ENCODE measurements at places on chromosomes 16 and 17.

DNA sequence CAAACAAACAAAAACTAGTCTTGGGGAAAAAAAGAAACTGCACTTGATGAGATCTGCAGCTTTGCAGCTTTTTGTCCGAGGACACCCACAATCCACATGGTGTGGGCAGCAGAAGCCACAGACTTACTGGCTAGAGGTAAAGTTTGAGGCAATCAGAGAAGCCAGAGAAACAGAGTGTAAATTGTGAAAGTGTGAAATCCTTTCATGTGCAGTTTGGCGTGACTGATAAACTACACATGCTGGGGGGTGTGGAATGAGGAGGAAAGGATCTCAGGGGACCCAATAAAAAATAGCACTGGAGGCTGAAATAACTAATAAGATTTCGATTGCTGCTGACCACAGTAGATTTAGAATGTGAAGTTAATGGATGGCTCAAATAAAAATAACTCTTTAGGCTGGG is 42.4 kb upstream of the HOXB13 start:
- no peak for DNase-seq

GRCh38 chr17:72511874-72512273 is 391.1 kb downstream of the SOX9 start:
- DNase-seq: no peak

DNA sequence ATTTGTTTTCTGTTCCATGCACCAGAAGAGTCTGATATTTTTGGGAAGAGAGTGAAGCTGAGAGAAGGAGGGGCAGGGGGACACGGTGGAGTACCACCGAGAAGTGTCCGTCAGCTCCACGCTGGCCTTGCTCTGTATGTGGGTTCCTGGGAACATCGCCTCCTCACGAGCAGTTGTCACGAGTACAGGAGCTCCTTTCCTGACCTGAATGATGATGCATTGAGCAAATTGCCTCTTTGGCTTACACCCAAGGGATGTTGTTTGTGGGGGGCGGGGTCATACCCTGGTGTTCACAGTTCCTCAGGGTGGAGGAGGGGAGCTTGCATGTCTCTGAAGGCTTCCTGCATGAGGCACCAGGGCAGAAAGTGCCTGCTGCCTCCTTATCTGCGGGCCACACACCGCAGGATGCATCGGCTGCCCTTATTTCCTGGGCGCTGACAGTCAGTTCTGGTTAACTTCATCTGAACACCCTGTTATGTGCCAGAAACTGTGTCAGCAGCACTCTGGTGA is 36.2 kb downstream of the RGS9 start:
- no peak for DNase-seq

- DNase-seq: no peak
Measured at GRCh38 chr17:48412841-48413240, 17.2 kb downstream of the SKAP1 start.

DNA sequence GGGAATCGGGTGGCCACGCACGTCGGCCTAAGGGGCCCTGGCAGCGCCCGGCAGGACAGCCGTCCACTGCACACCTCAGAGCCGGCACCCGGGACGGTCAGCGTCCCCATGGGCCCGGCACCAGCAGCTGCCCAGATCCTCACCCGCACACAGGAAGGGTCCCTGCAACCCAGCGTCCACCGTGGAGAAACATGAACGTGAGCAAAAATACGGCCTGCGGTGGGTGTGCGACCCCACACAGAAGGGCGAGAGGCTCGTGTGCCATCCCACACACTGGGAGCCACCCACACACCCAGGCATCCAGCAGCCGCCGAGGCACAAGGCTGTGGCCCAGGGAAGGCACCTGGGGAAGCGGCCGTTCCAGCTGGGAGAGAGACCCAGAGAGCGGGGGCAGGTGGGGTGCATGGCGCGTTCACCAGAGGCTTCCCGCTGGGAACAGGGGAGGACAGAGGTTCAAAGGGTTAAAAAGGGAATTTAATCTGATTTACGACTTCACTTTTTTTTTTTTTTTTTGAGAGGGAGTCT is 6.4 kb downstream of the PIEZO1 start:
- no peak for DNase-seq

GRCh38 chr17:48925251-48925990 is 17.2 kb downstream of the UBE2Z start:
- DNase-seq: no peak

DNA sequence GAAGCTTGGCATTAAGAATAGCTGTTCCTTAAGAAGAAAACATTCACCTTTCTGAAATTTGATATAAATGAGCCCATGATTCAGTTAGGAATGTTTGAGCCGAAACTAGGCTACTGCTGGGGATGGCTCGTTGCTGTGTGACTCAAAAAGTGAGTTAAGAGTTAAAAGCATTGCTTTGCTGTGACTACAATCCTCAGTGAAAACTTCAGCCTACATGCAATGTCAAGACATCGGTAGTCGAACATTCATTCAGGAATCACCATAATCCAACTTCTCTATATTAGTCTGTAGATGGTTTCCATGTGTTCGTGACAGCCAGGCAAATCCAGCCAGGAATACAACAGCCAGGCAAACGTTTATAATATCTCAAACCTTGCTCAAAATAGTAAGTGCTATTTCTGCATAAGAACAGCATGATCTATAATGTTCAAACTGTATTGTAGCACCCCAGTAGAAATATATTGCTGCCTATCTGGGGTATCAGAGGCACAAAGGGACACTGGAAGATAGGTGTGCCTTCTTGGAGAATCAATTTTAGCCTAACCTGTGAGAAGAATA is 1225.1 kb downstream of the CDH8 start:
- no peak for DNase-seq

DNA sequence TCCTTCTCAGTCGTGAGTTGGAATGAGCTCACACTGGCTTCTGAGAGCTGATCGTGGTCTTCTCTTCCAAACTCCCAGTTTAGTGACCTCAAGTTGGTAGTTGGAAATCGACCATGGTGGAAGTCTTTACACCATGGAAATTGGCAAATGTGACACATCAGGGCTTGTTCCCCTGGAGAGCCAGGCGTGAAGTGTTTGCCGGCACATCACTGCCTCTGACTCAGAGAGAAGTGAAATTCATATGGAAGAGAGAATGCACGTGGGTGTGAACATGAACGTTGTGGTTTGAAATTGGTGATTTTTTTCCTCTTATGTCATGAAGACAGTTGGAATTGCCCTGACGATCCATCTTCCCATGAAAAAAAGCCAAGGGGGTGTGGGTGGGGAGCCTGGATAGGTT is 47.4 kb downstream of the AXIN2 start:
- DNase-seq: no peak

DNA sequence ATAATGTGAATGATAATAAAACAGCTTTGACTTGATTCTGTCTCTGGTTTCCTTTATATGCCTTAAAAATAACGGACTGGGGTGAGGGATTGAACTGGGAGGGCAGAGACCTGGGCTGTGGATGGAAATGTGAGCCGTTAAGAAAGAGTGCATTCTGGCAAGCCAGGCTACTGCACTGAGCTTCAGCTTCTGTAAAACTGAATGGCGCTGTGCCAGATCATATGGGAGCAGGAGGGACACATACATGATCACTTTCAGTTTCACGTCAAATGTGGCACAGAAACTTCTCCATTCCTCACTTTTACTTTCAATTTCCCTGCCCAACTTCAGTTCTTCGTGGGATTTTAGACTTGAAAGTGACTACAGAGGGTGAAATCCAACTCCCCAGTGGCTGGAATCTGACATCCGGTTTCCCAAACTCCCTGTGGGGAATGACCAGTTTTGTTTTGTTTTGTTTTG is 1.1 kb downstream of the MT2A start:
- no peak for DNase-seq

- DNase-seq: no peak
Measured at GRCh38 chr16:78147911-78148401, 48.5 kb downstream of the WWOX start.

DNA sequence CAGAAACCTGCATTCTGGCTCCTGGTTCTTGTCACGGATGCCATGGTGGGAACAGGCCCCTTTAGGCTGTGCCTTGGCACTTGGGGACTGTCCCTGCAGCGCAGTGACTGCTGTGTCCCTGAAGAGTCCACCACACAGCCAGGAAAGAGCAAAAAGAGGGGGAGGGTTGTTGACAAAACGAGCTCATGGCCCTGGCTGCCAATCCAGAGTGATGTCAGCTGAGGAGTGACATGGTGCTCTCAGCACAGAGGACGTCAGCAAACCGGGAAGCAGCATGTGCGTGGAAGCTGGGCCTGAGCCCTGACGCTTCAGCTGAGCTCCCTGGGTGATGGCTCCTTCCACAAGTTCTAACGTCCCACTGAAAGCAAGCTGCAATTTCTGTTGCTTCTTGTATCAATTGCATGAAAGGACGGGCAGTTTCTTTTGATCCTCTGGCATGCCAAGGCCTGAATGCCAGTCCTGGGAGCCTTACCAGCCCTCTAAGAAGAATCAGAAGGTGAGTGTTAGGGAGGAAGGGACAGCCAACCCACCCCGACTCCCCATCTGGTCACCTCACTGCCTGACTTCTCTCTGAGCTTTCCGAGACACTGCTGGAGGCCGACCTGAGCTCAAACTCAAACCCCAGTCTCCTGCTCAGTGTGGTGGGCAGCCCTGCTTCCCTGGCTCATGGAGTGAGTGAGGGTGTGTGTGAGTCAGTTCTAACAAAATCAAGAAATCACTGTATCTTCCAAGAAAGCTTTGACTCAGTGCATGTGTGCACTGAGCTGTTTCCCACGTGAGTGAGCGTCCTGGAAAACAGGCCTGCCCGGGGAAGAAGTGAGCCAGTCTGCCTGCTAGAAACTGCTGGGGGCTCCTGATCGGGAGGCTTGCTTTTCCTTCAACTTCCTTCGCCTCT is 14.7 kb upstream of the WNT3 start:
- no peak for DNase-seq

DNA sequence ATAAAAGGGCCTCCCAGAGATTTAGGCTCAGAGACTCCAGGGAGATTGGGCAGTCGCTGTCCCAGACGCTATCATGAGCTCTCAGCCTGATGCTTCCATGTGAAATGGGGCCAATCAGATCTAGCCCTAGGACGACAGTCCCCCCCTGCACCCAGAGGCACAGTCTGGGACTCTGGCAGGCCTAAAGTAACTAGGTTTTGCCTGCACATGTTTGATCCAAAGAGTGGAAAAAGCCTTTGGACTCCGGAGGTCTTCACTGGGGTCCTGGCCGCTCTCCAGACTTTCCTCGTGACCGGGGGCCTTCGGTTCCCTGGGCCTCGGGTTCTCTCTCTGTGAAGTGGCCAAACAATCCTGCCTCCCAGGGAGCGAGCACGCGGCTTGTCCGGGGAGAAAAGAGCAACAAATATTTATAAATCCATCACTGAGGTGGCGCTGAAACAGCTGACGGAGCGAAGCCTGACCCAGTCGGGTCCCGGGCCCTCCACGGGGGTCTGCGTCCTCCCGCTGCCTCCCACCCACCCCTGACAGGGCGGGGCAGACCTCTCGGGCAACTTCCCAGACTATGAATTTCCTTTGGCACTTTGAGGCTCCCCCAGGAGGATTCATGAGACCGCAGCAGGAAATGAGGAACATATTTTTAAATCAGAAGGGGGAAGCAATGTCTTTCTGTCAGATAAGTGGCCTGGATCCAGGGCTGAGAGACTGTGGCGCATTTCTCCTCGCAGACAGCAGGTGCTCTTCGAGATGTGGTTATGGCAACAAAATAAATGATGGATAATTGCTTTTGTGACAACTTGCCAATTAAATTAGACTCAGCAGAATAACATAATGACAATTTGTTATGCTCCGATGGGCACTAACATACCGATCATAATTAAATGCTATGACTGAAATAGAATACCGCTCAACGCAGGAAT is 38.9 kb downstream of the MRPS23 start:
- DNase-seq: no peak

GRCh38 chr16:56793492-56793891 is 63.6 kb downstream of the NUP93 start:
- no peak for DNase-seq

DNA sequence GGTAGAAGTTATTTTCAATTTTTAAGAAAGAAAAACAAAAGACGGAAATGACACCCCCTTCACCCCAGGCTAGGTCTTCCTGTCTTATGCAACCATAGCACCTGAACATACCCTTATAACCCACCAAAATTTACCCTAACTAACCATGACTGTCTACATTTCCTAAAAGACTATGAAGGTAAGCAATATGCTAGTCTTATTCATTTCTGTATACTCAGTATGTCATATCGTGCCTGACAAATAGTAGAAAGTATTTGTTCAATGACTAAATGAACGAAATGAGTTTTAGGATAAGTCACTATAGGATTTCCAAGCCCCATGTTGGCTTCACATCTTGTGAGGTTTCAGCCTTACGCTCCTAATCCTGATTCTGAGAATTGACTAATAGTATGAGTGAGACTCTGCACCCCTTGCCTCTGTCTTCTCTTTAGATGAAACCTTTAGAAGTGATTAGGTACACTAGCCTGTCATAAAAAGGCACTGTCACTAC is 6.5 kb downstream of the ADAT1 start:
- no peak for DNase-seq

DNA sequence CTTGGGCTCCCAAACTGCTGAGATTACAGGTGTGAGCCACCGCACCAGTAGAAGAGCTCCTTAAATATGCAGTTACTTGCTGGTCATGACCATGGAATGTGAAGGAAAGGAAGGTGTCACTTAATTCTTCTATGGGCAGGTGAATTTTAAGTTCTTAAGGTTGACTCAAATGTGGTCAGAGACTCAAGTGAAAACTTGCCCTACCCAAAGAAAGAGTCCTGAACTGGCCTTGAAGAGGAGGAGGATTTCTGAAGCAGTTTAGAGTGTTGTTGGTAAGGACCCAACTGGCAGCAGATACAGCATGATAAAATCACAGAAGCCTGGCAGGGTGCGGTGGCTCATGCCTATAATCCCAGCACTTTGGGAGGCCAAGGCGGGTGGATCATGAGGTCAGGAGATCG is 29.4 kb downstream of the CHD9 start:
- no peak for DNase-seq

- DNase-seq: no peak
Measured at GRCh38 chr17:28792877-28793661, 49.3 kb downstream of the TRAF4 start.

- DNase-seq: no peak
Measured at GRCh38 chr17:78714534-78714933, 67.5 kb downstream of the CYTH1 start.

DNA sequence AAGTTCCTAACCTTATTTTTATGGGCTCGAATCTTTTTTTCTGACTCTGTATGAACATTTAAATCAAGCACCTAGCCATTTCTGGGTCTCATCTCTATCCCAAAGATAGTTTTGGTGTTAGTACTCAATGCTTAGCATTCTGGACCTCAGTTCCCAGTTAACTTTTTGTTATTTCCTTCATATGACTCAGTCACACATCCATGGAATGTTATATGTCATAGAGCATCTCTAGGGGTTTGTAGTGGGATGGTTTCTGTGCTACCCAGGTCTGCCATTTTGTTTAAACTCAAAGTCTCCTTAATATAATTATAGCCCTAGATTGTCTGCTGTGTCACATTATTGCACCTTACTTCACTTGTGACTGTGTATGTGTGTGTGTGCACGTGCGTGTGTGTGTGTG is 90.1 kb downstream of the EFCAB13 start:
- no peak for DNase-seq

- no peak for DNase-seq
Measured at GRCh38 chr17:8698162-8698971, 46.3 kb downstream of the CCDC42 start.

DNA sequence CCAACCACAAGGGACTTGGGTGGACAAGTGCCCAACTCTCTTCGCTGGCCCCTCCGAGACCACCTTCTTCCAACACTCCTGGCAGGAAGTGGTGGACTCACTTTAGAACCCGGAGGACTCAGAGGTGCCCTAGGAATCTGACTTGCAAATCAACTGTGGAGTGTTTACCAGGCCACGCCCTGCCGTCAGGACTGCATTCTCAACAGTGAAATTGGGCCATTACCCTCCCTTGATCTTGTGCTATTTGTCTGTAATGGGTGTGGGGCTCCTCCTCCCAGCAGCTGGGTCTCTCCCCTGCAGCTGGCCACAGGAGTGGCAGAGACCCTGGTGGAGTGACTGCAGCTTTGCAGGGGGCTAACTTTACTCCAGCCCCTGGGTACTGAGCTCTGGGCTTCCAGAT is 212.2 kb upstream of the RPL38 start:
- DNase-seq: no peak

Measured in neural crest cell (in vitro differentiated cells).